ENCODE measurements at places on chromosomes 11 and 22.

DNA sequence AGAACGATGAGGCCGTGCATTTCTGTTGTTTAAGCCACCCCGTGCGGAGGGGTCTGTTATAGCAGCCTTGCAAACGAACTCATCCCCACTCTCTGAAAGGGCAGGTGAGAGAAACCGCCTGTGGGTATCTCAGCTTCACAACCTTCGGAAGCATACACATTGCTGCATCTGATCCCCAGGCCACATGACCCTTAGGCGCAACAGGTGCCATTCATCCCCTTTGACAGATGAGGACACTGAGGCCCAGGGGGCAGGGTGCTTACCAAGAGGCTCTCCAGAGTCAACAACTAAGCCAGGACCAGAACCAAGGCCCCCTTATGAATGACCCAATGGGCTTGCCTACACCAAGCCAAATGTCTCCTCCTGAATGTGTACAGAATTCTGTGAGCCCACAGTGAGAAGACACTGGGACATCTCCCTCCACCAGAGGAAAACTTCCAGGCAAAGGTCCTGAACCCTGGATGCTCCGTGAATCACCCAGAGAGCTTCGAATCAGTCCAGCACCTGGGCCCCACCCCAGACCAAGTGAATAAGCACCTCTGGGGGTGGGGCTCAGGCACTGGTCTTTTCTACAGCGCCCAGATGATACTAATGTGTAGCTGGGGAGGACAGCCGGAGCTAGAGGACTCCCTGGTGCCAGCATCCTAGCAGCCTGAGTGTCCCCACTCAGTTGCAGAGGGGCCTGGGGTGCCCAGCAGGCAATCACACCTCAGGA, 83.2 kb downstream of the BUD13 start:
- DNase-seq: no peak

- no peak for DNase-seq
These were observed 70.8 kb downstream of the RNF169 start for GRCh38 chr11:74819400-74819799.

GRCh38 chr22:36948273-36949225, 35.1 kb downstream of the CSF2RB start:
- DNase-seq: no peak

GRCh38 chr11:3796801-3797328, 489 bp downstream of the NUP98 start:
- no peak for DNase-seq

- no peak for DNase-seq
These were observed 29.9 kb upstream of the RAPSN start for GRCh38 chr11:47478651-47479329.

GRCh38 chr11:1151366-1152315, 6.1 kb upstream of the MUC5AC start:
- DNase-seq: no peak
